Pulmonary artery endothelial cell (primary cell): ENCODE measurements at places on chromosomes 6 and 20. TPM values are rescaled to one million over a fixed set of nuclear protein-coding genes. Genes with fewer than 3 reads are reported as not detected.

DNA sequence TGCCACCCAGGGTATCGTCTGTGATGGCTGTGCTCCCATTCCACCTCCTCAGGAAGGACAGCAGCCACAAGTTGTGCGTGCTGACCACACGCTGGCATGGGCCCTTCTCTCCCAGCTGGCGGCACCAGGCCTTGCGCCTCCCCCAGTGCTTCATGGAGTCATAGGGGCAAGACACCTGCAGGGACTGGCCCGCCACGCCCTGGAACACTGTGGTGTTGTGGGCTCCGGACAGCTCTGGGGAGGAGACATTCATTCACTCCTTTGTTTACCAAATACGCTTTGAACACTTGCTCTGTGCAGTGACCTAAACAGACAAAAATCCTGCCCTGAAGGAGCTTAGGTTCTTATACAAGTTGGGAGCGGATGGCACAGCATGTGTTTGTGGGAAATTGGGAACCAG, 1.5 kb downstream of the TREM2 start:
- DNase-seq, result no peak

GRCh38 chr20:14643146-14643545, 305.7 kb upstream of the FLRT3 start:
- no peak for DNase-seq

GRCh38 chr6:17032988-17033634, 68.7 kb upstream of the STMND1 start:
- peak; percentile 81 for DNase-seq

DNA sequence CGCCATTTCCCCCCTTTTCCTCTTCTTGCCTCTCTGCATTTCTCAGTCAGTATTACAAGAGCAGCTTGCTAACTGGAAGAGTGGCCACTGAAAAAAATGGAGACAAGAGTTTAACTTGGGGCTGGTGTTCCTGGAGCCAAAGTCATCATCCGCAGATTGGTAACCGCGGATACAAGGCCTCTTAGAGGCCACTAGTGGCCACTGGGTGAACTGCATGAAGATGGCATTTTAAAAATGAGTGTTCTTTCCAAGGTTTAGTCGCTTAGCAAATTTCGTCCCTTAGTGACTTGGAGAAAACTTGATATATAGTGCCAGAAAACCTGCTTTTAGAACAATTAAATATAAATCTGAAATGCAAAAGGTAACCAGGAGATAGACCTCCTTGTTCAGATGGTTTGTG, 4.8 kb downstream of the F13A1 start:
- DNase-seq, result peak; percentile 7

DNA sequence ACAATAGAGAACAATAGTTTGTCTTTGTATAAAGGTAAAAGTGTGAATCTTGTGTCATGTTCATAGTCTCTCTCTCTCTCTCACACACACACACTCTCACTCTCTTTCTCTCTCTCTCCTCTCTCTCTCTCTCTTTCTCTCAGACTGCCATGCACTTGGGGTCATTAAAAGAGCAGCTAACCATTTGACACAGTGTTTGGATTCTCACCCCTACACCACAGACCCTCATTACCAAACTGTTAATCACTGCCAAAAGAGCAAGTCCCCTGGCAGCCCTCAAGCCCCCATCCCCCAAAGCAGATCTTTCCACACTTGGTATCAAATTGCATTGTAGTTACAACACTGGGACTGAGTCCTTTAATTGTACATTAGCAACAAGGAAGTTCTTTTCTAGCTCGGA, 305.8 kb upstream of the RSPO3 start:
- DNase-seq, result no peak

FABP7 gene
- total RNA-seq, result not detected in 2 replicates

KHDC1 gene
- 0.59 and 0.81 TPM in 2 replicates for total RNA-seq

SPEF1 gene
- total RNA-seq, result 0.13 TPM in 1 of 2 replicates, not detected in the other
